ENCODE measurements at places on chromosomes 3 and 15. TPM values are rescaled to one million over a fixed set of nuclear protein-coding genes. Genes with fewer than 3 reads are reported as not detected.

The LRRC31 gene
- not detected for total RNA-seq

The SCAANT1 gene
- total RNA-seq, result not detected

The ERICH6 gene
- 1.3 TPM for total RNA-seq

The INO80 gene
- 22.2 TPM for total RNA-seq

The NPAP1 gene
- 0.56 TPM for total RNA-seq

The KBTBD8 gene
- total RNA-seq, result 0.23 TPM

The PIF1 gene
- total RNA-seq, result 0.18 TPM

The LACTB gene
- total RNA-seq, result 7.5 TPM

DNA sequence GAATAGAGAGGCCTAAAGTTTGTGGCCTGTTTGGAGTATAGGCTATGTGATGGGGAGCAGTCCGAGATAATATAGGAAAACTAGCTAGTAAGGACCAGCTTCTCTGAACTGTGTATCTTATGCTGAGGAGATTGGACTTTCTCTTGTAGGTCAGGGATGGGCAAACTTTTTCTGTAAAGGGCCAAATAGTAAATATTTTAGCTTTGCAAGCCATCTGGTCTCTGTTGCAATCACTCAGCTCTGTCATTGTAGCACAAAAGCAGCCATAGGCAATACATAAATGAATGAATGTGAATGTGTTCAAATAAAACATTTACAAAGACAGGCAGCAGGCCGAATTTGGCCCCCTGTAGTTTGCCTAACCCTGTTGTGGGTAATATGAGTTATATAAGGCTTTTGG lies 24.5 kb downstream of the TMOD3 start:
- no peak for DNase-seq

DNA sequence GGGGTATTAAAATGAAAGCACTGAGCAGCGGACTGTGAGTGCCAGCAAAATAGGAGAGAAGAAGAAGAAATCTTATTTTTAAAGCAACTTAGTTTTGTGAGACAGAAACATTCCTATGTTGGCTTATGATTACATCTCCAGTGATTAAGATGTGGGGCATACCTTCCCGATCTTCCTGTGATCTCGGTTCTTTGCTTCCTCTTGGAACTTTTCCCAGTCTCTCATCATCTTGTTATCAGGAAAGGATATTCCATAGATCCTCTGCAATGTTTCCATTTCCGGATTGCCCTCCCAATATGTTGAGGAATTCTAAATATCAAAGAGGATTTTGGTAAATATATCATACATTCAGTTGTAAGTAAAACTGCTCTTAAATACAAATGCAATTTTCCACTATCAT lies 22.2 kb downstream of the TARS3 start:
- no peak for DNase-seq

- no peak for DNase-seq
Observed at GRCh38 chr15:71245588-71245987, 130.3 kb downstream of the THSD4 start.

- DNase-seq, result no peak
Observed at GRCh38 chr3:73680391-73681095, 55.8 kb upstream of the PDZRN3 start.

DNA sequence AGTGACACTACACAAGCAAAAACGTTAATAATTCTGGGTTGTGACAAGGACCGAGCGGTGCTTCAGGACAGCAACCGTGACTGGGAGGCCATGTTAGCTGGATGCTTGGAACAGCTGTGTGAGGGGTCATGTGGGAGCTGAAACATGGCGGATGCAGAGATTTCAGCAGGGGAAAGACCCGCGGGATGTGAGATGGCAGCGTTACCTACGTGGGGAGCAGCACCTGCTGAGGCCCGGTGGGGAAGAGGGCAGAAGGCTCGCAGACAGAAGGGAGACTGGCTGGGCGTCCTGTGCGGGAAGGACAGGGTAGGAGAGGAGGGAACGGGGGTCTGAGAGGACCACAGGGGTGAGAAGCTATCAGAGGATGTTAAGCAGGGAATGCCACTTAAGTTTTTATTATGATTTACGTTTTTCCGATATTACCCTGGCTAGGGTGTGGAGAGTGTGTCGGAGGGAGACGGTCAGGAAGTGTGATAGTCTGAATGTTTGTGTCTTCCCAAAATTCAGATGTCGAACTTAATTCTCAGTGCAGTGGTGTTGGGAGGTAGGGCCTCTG lies 228.8 kb upstream of the LYSMD4 start:
- no peak for DNase-seq

DNA sequence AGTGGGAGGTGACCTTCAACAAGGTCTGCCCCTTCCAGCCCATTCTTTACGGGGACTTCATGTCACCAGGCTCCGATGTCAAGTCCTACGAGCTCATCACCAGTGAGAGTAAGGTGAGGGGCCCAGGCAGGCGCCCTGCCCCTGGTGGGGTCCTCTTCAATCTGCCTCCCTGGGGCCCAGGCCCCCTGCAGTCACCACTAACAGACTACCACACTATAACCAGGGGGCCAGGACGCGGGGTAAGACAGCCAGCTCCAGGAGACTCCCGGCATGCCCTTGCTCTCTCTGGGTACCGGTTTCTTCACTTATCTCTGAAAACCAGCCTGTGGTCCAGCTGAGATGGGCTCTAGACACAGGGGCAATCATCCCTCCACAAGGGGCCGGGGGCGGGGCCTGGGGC lies 63.9 kb downstream of the DNAH1 start:
- DNase-seq, result no peak

GRCh38 chr3:145294572-145294971 lies 866.4 kb downstream of the PLOD2 start:
- DNase-seq, result no peak

DNA sequence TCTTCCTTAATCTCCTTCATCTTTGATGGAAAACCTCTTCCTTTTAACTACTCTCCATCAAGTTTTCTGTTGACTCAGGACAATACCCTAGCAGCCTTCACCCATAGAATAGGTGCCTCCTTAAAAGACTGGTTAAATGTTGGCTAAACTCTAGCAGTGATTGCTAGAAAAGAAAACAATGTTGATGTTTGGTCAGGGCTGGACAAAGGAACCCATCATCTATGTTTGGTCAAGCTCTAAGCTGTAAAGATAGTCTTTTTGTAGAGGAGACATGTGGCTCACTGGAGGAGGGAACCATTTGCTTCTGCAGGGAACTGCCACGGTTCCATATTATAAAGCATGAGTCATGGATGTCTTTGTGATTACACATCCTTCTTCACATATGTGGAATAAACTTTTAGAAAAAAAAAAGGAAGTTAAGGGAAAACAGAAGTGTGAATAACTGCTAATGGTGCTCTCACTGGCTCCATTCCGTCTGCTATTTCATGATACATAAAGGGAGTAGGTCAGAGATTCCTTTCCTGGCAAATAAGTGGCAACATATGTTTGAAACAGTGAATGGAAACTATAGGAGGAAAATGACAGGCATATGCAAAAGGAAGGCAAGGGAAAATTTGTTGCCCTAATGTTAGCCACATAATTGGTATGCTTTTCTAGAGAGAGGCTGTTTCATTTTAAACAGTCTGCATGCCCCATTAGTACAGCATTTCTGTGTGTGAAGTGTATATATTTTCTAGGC lies 78.2 kb downstream of the CMSS1 start:
- no peak for DNase-seq

DNA sequence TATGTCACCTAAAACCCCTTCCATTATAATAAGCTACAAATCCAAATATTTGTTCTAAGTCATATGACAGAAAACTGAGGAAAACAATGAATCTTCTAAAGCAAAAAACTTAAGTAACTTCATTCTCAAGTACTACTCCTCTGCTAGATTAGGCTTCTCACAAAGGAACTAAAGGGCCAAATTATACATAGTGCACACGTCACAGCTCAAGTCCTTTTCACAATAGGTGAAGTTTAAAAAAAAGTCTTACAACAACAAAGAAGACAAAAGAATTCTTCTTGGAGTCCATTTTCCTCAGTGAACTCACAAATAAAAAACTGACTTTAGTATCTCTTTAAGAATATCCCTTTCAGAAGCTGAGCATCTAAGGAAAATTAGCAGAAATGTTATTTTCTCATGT lies 479.9 kb downstream of the MAGI1 start:
- DNase-seq, result no peak

- DNase-seq, result no peak
Observed at GRCh38 chr3:194367992-194368841, 1.3 kb downstream of the LRRC15 start.

DNA sequence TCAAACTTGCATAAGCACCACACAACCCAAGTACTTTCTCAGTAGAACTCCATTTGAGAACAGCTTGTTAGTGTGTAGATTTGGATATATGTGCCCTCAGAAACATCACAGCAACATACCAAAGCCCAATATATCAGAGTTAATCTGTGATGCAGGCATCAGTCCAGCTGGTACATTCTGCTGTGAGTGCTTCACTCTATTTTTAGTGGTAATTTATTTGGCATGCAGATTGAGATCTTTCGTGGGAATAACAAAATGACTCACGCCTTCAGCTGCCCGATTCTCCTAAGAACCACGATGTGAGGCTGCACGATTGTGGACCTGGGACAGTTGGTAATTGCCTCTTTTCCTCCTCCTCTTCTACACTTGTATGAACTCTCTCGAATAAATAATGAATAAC lies 730.7 kb downstream of the SQOR start:
- no peak for DNase-seq

DNA sequence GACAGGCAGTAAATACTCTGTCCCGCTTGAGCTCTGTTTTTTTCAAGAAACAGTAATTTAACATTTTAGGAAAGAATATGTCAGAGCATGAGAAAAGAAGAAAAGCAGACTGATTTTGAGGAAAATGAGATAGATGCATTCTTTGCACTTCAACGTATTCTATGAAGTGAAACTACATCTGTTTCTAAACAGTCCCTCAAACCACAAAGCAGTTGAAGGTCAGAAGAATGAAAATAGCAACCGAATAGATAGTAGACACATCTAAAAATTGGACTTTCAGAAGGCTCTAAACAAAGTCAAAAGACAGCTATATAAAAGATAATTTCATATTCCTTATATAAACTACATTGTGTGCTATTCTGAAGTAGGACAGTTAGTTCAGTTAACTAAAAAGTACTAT lies 172.6 kb upstream of the LRRC3B start:
- no peak for DNase-seq

- no peak for DNase-seq
Observed at GRCh38 chr15:62119874-62120273, 45.2 kb downstream of the C2CD4B start.

DNA sequence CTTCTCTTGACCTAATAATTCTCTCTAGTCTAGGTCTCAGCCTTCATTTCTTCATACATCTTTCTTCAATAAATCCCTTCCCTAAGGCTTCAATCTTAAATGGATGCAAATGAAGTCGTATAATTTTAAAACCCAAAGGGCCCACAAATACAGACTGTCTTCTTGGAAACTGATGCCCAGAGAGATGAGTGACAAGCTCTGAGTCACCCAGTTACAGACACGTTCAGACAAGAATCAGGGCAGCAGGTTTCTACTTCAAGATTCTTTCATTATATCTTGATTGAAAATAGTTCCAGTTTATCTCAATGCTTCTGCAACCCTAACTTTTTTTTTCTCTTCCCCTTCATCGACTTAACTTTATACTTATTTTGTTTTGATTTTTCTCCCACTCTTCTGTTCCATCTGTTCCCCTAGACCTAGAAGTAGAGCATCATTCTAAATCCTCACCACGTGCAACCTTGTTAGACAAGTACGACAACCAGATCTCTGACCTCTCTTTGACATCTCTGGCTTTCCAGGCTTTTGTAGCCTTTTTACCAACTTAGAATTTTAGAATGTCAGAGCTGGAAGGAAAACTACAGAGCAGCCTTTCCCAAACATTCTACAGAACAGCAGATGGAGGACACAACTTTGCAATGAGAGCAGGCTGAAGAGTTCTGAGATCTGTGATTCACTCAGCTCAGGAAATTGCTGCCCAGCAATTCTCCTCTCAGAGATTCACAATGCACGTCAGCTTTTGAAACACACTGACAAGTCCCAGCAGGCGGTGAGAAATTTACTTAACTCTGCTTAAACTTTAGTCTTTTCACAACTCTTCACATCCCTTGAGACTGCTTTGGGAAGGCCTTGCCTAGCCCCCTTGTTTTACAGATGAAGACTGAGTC lies 25.3 kb downstream of the NCEH1 start:
- DNase-seq, result no peak

GRCh38 chr3:8325306-8325705 lies 176.3 kb upstream of the LMCD1 start:
- DNase-seq, result no peak

GRCh38 chr3:70179111-70179510 lies 133.3 kb downstream of the MDFIC2 start:
- DNase-seq, result no peak

DNA sequence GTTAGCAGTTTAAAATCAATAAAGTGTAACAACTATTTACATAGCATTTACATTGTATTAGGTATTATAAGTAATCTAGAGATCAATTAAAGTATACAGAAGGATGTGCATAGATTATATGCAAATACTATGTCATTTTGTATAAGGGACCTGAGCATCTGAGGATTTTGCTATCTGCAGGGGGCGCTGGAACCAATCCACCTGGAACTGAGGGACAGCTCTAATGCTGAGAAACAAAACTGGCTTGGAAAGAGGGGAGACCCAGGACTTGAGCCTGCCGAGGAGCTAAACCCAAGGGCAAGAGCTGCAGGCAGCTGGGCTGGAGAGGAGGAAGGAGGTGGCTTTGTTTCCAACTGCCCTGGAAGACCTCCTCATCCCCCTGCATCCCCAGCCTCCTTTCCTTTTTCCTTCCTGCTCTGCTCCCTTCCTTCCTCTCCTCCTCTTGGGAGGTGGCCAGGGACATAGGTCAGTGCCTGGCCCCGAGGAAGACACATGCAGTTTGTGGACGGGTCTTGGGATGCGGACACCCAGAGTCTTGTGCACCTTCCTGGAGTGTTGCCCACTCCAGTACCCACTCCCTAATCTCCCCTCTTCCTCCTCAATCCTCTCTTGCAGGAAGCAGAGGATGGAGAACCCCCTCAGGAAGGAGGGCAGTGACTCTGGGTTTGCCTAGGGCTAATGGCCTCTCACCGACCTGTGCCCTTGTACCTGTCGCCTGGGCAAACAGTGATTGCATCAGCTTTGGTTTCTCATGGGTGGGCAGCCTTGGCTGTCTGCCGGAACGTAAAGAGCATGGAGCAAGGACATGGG lies 825 bp upstream of the RTP3 start:
- no peak for DNase-seq

- DNase-seq, result no peak
Observed at GRCh38 chr15:22904736-22905135, 66.3 kb downstream of the NIPA2 start.

DNA sequence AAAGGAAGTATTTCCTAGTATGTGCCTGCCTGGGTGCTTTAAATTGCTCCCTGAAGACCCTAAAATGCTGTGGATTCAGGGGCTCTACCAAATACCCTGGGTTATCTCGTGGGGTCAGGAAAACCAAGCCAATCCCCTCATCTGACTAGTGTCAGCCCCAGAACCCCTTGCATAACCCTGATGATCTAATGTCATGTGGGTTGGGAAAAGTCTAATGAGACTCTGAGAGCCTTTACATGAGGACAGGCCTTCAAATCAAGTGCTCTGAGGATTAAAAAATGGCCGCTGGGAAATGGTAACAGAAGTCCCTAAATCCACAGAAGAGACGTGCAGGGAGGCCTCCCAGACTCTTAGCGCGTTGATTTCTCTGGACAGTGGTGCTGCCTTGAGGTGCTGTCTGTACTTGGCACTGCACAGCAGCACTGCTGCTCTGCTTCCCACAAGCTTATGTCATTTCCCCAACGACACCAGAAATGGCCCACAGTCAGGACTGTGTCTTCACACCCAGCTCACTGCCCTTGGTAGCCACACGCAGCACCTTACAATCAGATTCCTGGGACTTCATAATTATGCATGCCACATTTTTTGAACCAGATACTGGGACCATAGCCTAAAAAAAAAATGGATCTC lies 16.6 kb downstream of the EIF4E3 start:
- DNase-seq, result no peak

All from ovary (tissue), 10 donors.